ENCODE measurements at places on chromosomes 5 and 9.

DNA sequence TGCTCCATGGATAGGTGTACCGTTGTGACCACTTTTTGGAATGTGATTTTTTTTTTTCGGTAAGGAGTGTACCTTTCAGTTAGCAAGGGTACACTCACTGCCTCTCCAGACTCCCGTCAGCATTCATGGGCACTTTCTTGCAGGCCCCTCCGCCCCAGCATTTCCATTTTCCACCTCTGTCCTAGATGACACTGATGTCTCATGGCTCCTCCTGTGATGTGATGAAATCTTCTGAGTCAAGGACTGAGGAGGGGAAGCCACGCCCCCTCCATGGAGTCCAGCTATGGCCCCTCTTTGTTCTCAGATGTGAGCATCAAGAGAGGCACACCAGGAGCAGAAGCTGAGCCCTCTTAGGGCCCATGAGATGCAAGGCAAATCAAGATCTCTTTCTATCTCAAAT is 61.8 kb downstream of the CTSL start:
- DNase-seq = no peak

DNA sequence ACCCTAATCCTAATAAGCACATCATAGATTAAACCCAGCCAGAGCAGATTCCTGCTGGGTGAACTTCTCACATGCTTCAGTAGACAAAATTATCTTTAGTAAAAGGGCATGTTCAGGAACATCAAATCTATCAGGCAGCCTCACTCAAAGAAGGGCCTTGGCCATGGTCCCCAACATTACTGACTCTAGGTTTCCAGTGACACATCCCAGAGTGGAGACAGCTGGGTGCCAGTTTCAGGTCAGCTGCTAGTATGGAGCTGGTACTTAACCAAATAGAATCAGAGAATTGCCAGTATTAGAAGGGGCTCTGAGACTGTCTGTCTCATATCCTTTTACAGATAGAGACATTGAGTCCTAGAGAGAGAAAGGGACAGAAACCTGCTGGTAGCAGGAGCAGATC is 44.1 kb upstream of the GALNT10 start:
- DNase-seq = no peak

GRCh38 chr9:7892975-7893374 is 93.4 kb upstream of the DMAC1 start:
- no peak for DNase-seq

GRCh38 chr9:99822806-99823591 is 1.3 kb downstream of the NR4A3 start:
- DNase-seq = no peak

DNA sequence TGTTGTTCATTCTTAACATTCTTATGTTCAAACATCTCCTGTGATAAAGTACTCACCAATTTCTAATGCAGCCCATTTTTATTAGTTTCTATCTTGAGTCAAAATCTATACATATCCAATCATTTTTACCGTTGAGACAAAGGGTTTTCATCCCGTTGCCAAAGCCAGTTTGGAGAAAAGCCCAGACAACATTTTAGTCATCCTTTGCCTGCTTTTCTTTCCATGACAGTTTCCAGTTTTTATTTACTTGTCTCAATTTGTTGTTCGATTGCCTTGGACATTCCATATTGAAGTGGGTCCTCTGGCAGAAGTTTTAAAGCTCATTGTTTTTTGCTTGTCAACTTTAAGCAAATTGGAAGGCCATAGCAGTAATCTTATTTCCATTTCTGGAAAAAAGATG is 123.9 kb downstream of the RAB3C start:
- no peak for DNase-seq

DNA sequence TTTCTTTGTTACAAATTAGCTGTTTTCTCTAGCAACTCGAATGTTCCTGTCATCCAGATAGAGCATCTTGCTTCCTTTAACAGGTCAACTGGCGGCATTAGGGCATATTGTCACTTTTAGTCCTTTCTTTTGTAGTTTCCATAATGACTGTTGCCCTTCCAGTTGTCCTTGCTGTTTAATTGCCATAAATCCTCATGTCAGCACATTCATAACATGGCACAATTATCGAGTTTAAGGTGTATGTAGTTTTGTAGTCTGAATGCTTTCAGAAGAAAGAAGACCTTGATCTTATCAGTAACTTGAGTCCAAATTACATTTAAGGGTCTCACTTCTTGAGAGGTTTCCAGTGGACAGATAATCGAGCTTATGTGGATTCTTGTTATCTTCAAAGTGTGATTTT is 161.7 kb upstream of the CDH12 start:
- DNase-seq = no peak

DNA sequence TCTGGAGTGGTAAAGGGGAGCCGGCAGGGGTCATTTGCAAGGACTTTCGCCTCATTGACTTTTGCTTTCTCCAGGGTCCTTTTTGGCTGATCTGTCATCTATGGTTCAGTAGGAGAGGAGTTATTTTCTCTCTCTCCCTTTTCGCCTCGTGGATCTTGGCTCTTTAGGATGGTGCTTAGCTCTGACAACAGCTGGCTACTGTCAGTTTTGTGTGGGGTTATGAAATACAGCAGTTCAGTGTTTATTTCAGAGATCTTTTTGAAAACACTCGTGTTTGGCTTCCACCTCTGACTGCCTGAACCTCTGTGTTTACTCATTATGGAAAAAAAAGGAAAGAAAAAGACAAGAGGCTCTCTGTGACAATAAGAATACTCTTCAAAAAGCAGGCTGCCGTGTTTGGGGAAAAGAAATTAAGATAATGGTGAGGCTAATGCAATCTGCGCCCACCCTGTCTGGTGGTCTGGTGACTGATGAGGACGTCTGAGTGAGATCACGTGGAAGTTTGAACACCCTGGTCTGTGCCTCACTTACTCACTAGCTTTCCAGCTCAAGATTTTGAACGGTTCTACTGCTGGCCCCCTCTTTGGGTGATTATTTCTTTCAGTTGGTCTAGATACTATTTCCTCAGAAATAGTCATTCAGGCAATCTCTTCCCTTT is 567.7 kb downstream of the CAAP1 start:
- no peak for DNase-seq

- no peak for DNase-seq
Observed at GRCh38 chr5:124868676-124869075, 122.2 kb upstream of the ZNF608 start.

GRCh38 chr9:13205824-13206223 is 73.7 kb downstream of the MPDZ start:
- DNase-seq = no peak

GRCh38 chr9:16683326-16683725 is 187.1 kb downstream of the BNC2 start:
- no peak for DNase-seq

DNA sequence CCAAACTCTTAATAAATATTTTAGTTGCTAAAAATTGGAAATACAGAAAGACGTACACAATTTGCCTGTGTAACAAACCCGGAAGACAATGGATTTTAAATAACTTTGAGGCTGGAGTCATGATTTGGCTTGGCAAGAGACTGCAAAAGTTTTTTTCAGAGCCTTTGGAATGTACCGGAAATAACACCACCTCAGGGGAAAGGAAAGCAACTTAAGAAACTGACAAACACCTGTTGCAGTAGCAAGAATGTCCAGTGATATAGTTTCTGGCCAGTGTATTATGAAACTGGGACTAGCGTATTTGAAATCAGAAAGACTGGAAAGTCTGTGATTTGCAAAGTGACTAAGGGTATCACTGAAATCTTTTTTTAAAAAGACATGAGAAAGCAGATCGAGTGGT is 842 bp downstream of the MUSK start:
- no peak for DNase-seq

DNA sequence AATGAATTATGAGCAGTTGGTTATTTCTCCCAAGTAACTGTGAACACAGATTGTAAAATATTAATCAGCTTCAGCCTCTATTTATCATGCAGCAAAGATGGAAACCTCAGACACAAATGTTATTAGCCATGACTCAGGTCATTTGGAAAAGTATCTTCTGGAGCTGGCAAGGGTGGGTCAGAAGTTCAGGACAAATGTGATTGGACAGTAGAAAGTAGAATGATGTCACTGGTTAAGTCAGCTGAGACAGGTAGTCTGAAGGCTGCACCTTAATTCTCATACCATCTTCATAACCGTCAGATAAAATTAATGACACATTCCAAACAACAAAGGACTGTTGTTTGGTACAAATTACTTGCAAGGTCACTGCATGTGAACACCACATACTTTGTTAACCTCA is 140.2 kb downstream of the EMB start:
- DNase-seq = no peak

- DNase-seq = no peak
Observed at GRCh38 chr5:82312373-82312856, 34.3 kb upstream of the RPS23 start.

DNA sequence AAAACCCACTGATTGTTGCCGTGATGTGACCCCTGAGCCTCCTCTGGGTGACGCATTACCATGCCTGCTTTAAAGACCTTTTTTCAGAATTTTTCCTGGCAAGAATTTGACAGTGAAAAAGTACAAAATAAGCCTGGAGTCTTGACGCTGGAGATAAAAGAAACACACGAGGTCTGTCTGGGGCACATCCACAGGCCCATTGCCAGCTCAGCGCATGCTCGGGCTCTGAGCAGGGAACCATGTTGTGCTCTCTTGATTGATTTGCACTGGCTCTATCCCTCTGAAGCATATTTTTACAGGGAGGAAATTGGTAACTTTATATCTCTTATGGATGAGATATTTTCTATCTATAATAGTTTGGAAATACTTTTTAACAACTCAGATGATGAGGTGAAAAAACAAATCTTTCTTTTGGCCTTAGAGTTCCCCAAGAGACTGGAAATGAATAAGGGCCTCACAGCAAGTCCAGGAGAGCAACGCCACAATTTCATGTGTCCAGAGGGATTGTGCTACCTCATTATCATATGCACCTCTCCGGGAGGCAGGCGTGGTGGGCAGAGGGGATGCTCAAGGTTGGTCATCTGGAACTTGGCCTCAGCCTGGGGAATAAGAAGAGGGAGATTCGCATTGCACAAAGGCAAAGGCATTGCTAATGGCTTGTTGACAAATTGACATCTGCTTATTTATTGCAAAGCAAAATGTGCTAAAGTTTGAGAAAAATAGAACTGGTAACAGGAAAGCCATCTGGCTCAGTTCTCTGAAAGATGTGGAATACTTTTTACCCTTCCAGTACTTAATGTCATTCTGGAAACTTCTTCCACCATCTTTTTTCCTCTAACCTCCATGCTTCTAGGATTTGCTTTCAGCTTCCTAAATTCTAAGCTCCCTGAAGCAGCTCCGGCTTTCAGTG is 183.8 kb downstream of the PJA2 start:
- DNase-seq = no peak

DNA sequence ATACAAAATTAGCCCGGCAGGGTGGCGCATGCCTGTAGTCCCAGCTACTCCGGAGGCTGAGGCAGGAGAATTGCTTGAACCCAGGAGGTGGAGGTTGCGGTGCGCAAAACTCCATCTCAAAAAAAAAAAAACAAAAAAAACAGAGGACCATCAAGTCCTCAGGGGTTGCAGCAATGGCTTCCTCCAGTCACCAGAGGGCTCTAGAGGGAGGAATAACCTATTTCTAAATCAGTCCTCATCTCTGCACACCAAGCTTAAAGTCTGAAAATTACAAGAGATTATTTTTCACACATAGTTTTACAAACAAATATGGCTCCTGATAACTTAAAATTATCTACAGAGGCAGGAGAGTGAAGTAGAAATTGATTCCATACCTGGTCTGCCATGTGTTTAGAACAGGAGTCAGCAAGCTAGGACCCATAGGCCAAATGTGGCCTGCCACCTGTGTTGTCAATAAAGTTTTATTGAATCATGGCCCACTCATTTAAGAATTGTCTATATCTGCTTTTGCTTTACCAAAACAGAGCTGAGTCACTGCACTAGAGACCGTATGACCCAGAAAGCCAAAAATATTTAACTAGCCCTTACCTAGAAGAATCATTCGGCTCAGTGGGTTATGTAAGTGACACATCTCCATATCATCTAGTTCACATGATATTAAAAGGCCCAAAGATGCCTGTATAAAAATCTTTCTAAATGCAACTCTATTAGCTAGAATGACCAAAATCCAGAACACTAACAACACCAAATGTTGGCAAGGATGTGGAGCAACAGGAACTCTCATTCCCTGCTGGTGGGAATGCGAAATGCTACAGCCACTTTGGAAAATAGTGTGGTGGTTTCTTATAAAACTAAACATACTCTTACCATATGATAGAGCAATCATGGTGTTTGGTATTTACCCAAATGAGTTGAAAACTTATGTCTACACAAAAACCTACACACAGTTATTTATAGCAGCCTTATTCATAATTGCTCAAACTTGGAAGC is 207.7 kb downstream of the FRMD3 start:
- DNase-seq = no peak

- DNase-seq = peak; percentile 10
Observed at GRCh38 chr9:4117835-4118610, 181.8 kb downstream of the GLIS3 start.

- DNase-seq = no peak
Observed at GRCh38 chr5:40307920-40308319, 371.8 kb upstream of the PTGER4 start.

DNA sequence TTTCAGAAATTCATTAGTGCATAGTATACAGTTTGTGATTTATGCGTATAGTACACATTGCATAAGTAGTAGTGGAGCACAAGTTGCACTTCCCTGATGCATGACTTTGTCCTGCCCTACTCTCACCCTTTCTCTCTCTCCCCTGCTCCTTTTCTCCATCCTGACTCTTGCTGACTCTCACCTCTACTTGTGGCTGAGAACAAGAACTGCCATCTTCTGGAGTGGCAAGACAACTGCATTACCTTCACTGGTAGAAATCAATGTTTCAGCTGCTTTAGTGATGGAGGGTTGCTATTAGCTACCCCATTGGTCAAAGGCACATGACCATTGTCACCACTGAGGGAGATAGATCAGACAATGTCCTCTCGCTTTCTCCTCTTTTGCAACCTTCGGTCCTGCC is 26.9 kb downstream of the SPEF2 start:
- DNase-seq = no peak

DNA sequence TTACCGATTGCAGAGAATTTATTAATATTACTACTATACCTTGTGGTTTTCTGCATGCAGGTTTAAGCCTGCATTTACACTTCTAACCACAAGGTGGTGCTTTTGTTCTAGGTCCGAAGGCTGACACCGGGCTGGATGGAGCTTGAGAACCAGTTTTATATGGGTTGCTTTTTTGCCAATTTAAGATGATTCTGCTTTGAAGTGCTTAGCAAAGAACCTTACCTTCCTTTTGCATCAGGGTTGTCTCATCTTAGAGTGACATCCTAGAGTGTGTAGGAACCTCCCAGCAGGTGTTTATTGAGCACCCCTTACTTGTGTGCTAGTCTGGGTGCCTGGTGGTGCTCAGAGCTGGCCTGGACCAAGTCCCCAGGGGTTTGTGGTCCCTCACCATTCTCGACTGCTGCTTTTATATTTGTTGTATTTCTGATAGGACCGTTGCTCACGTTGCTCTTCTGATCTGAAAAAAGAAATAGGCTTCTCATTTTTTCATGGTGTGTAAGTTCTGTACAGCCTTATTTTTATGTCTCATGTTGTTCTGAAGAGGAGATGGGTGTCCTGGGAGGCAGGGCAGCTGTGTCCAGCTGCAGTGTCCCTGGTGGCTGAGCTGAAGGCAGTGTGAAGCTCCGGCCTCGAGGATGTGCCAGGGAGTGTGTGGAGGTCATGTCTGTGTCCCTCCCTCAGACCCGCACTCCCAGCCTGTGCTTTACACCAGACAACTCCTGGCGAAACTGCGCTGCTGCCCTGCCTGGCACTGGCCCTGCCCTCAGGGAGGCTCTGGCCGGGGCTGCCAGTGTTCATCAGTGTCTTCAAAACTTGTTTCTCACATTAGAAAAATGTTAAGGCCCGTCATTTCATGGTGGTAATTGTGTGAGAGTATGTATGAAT is 54.3 kb downstream of the EHMT1 start:
- no peak for DNase-seq
